Sciatic nerve (tissue), 2 donors: ENCODE measurements at places on chromosomes 7 and 10. TPM values are rescaled to one million over a fixed set of nuclear protein-coding genes. Genes with fewer than 3 reads are reported as not detected.
A peak's percentile ranks its signal among the peaks of the same experiment; 100 is the strongest.

DNA sequence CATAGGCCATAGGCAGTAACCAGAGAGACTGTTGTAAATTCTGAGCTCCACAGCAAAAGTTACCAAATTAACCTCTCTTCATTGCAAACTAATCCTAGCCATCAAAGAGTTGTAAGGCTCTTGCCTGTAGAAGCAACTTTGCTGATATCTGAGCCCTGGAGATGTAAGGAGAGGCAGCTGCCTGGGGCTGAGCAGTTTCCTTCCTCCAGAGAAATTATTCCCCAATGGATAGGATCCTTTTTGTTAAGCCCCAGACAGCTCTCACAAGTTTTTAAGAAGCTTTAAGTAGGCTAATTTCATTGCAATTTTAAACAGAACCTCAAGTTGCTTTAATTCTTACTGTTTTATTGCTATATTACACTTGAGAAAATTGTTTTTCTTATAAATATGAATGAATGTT lies 211.1 kb downstream of the GALNT17 start:
- no peak for DNase-seq

DNA sequence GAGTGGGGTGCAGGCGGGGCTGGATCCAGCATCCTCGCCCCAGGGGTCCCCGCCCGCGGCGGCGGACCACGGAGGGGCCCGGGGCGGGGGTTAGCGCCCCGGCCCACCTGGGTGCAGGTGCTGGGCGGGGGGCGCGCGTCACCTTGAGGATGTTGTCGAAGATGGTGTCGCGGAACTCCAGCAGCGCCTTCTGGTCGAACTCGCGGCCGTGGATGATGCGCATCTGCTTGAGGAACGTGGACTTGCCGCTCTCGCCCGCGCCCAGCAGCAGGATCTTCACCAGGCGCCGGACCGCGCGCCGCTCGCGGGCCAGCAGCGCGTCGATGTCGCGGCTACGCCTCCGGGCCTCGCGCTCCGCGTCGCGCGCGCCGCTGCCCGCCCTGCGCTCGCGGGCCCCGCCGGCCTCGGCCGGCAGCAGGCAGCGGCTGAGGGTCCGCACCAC lies 376 bp downstream of the GNA12 start:
- peak; percentile 71 for DNase-seq

The ZMYND11 gene
- total RNA-seq, result 106 TPM

DNA sequence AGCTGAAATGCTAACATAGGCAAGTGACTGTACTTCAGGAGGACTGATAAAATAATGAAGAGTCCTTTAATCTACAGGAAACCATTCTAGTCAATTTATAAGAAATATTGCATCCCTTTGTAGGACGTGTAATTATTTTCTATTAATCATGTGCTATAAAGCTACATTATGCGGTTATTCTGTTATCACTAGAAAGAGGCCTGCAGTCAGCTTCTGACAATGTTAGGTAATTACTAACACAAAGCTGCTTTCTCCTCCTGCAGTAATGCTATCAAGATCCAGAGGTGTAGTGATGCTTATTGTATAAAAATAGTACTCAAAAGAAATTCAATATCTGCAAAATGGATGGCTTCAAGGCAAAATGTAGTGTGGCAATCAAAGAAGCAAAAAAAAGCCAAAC lies 191.1 kb downstream of the SKAP2 start:
- DNase-seq, result no peak

The ST8SIA6 gene
- 2.5 TPM for total RNA-seq

- DNase-seq, result no peak
These were observed 96.1 kb downstream of the PIP4K2A start for GRCh38 chr10:22618078-22618785.

The INPP5F gene
- total RNA-seq, result 50.6 TPM

The CC2D2B gene
- total RNA-seq, result 3.1 TPM

The DPP6 gene
- total RNA-seq, result 0.62 TPM

DNA sequence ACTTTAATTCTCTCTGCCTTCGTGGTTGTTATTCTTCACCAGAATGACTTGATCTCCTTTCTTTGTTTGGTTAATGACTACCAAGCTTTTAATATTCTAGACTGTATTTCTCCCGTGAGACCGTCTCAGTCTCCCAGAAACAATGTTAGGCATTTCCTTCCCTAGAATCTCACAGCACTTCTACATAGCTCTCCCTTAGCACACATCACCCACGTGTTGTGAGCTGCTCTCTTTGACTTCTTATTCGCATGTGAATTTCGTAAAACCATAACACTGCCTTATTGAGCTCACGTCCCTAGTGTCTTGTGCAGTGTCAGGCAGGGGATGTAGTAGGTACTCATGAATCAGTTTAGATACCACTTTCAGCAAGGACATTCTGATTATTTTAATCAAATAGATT lies 57.5 kb upstream of the MGAM2 start:
- no peak for DNase-seq

- no peak for DNase-seq
These were observed 1169.4 kb upstream of the CELF2 start for GRCh38 chr10:9848278-9848677.

- DNase-seq, result no peak
These were observed 31.5 kb downstream of the NRF1 start for GRCh38 chr7:129642871-129643549.

- DNase-seq, result no peak
These were observed 25.9 kb upstream of the CDK13 start for GRCh38 chr7:39924122-39924521.

DNA sequence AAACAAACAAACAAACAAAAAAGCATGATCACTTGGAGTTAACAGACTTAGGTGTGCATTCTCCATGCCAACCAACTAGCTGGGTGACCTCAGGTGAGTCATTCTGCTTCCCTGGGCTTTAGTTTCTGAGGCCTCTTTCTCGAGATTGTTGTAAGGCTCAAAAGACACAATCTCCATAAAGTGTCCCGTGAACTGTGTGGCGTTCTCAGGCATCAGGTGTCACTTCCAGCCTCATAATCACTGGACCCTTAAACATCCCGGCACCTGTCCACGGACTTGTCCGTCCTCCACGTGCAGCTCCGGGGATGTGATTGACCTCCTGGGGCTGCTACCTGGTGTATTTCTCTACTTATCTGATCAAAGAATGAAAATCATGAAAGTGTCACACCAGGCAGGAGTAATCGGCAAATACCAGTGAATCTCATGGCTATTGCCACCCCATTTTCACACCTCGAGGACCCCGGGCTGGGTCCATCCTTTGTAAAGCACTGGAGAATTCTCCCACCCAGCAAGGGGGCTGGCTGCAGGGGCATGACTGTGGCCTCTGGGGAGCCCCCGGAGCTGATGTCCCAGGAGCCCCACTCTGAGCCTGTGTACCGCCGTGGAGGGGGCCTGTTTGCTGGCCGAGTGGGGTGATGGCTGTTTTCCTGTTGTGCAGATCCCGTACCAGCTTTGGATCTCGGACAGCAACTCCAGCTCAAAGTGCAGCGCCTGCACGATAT lies 189.8 kb upstream of the SH2B2 start:
- DNase-seq, result no peak

GRCh38 chr10:110495731-110496552 lies 1.8 kb upstream of the DUSP5 start:
- peak; percentile 78 for DNase-seq

DNA sequence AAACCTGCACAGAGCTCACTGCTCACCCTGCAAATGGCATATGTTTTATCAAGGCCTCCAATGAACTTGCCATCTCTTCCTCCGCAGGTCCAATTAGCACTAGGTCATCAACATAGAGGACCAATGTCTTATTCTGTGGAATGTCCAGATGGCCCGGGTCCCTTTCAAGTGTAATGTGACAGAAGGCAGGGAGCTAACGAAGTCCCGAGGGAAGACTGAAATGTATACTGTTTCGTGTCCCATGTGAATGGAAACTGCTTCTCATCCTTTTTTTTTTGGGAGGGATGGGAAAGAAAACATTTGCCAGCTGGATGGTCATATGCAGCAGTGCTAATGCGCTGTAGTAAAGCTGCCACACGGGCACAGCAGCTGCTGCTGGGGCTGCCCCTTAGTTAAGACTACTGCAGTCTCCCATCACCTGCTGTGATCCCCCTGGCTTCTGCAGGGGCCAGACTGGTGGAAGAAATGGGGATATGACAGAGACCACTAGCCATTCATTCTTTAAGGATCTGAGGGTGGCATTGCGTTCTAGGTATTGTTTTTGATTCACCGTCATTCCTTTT lies 61.7 kb upstream of the CCNY start:
- DNase-seq, result no peak

The ACSL5 gene
- total RNA-seq, result 11.3 TPM

The CPXM2 gene
- 81.6 TPM for total RNA-seq
